IPS-NIHi11 (cell line): ENCODE measurements at places on chromosomes 4 and X.

DNA sequence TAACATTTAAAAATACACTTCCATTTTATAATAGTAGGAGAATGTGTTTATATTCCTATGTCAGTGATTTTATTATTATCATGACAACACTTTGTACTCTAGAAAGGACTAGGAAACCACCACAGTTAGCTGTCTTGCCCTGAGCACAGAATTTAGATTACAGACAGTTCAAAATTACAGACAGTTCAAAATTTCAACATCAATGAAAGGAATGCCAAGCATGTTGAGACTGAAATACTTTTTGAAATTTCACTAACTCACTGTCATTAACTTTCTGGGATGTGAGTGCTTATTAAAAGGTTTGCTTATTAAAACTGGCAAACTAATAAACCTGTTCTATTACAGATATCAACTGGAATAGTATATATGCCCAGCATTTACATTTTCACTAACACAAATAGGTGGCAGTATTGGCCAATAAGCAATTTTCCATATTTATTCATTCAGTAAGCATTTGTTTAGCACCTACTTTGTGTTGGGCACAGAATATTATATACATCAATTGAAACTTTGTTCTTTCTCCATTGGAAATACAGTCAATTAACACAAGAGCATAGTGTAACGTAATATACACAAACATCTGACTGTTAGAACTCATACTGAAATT lies 179.4 kb downstream of the FBXW7 start:
- DNase-seq: no peak

DNA sequence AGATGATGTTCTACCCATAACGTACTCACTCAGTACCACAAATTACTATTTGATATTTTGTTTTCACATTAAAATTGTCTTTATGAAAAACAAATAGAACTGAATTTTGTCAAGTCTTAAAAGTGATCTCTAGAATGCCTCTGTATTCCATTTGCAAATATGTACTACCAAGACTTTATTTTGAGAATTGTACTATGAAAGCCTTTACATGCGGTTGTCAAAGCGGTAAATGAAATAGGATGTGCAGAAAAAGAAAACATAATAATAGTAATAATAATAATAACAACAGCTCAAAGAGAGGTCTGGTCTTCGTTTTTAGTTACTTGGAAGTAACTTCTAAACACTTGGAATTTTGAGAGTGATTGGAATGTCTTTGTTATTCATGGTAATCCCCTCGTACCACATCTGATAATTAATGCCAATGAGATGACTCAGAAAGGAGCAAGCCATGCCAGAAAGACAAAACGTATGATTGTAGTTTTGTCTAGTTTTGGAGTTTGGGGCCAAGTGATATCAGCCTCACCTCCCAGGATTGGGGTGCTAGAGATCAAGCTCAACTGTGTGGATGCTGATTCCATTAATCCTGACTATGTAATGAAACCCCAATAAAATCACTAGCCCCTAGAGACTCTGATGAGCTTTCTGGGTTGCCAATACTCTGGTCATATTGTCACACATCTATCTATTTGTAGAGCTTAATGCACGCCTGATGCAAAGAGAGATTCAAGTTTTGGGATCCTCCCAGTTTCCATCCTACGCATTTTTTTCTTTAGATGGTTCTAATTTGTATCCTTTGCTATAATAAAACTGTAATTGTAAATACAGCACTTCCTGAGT lies 20.2 kb upstream of the CTSO start:
- DNase-seq: peak; percentile 13

GRCh38 chrX:18927558-18927957 lies 56.4 kb downstream of the PHKA2 start:
- no peak for DNase-seq

GRCh38 chr4:42122237-42122636 lies 30.2 kb downstream of the BEND4 start:
- no peak for DNase-seq

DNA sequence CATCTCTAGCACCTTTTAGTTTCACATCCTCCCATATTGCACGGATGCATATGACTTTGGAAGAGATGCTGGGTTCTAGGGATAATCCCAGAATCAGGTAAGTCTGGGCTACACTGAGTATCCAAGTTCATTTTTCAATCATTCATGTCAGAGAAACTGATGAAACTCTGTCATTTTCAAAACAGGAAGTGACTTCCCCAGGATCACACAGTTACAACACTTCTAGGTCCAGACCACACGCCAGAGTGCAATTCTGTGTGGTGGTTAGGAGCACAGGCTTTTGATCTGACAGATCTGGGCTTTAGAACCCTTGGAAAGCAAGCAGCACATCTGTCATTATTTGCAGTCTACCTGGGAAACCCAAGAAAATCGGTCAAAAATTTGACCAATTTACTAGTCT lies 52.1 kb upstream of the CDKN2AIP start:
- DNase-seq: no peak

GRCh38 chrX:65608026-65608425 lies 59.4 kb upstream of the MSN start:
- no peak for DNase-seq

DNA sequence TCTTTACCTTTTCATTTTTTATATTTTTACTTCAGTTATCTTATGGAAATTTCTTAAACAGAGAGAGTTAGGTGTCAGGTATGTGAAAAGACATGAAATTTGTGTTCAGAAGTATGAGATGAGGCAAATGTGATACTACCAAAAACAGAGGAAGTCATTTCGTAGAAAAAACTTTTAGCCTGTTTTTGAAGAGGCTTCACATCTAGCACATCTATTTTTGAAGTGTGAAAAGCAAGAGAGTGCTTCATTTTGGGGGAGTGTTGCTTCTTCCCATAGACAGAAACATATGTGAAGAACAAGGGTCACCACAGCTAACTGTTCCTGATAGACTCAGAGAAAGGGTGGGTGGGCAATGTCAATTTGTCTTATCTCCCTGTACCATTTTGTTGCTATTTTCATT lies 125.3 kb downstream of the TET2 start:
- DNase-seq: no peak

GRCh38 chr4:121358473-121358872 lies 22.3 kb downstream of the QRFPR start:
- DNase-seq: no peak

- no peak for DNase-seq
These were observed 46.0 kb downstream of the SEPSECS start for GRCh38 chr4:25113915-25114904.

DNA sequence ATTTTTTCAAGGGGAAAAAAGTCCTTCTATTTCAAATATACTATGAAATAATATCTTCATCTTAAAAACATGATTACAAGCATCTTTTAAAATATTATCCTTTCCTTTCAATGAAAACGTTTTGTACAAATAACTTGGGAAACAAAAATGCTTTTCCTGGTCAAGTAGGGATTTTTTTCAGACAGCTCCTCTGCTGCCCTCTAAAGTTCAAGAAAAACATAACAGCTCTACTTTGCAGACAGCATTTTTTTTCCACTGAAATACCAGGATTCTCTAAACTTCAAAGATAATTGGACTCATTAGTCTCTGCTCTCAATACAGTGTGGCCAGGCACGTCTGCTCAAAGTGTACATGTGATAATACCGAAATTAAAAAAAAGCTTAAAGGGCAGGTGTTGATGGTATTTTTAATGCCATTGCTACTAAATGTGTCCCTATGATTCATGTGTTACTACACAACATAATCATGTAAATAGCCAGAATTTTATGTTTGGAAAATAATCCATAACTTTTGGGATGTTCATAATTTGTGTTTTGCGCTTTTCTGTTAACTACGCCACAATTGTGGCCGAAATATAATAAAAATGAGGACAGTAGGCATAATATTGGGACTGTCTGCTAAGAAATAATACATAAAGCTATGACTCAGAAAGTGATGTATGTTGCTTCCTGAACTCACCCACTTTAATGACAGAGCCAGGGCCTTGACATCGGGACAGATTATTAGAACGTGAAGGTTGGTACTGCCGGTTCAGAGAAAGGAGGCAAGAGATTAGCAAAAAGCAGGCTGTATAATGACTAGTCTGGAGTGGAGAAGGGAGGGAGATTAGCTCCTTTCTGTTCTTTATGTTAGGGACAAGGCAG lies 478.9 kb downstream of the KCNIP4 start:
- DNase-seq: peak; percentile 14

DNA sequence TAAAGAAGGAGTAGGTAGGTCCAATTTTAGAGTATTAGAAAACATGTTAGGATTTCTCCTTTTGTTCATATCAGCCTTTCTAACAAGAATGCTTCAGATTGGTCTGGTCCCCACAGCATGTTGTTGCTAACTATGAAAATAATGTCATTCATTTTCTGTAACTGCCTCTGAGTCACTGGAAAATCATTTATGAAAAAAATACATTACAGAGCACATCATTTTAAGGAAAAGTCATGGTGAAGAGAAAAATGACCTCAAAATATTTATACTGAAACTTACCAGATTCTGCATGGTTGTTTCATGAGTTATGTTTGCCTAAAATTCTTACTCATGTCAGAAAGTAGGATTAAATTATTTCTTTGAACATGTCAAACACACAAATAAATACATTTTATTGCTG lies 35.2 kb downstream of the DTHD1 start:
- no peak for DNase-seq
